ENCODE measurements at places on chromosomes 11 and 22.
A peak's percentile ranks its signal among the peaks of the same experiment; 100 is the strongest.

DNA sequence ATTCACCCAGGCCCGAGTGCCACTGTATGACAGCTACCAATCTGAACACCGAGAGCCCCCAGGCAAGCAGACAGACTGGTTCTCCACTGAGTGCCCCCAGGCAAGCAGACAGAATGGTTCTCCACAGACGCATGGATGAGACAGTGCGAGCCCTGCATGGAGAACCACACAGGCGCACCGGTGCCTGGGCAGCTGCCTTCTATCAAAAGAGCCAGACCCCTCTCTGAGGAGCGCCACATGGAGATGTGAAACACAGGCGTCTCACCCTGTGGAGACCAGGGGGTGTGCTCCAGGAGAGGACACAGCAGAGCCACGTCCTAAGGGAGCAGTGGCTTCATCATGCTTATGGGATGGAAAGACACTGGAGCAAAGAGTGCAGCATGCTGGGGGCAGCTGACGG is 94.5 kb upstream of the BID start:
- DNase-seq = no peak

- DNase-seq = no peak
Measured at GRCh38 chr11:123061403-123062157, at the start of gene HSPA8. Gene HSPA8, minus strand, starts transcription at chr11:123062136. Its CDS starts 812 bp downstream, at chr11:123061324.

- peak; percentile 14 for DNase-seq
Measured at GRCh38 chr11:2590131-2590964, 109.4 kb downstream of the KCNQ1OT1 start.

GRCh38 chr11:110126936-110127335 is 33.7 kb downstream of the ZC3H12C start:
- no peak for DNase-seq

DNA sequence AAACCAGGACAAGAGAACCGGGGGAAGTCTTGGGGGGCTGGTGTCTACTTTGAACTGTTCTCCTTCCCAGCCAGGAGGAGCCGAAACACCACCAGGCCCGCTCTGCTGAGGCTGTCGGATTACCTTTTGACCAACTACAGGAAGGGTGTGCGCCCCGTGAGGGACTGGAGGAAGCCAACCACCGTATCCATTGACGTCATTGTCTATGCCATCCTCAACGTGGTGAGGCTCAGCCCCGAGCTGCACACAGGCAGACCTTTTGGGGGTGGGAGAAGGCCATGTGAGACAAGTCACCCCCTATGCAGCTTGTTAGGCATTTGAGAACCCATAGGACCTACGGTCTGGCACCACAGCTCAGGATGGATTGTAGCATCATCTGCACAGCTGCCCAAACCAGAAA is 2.8 kb downstream of the HTR3A start:
- no peak for DNase-seq

DNA sequence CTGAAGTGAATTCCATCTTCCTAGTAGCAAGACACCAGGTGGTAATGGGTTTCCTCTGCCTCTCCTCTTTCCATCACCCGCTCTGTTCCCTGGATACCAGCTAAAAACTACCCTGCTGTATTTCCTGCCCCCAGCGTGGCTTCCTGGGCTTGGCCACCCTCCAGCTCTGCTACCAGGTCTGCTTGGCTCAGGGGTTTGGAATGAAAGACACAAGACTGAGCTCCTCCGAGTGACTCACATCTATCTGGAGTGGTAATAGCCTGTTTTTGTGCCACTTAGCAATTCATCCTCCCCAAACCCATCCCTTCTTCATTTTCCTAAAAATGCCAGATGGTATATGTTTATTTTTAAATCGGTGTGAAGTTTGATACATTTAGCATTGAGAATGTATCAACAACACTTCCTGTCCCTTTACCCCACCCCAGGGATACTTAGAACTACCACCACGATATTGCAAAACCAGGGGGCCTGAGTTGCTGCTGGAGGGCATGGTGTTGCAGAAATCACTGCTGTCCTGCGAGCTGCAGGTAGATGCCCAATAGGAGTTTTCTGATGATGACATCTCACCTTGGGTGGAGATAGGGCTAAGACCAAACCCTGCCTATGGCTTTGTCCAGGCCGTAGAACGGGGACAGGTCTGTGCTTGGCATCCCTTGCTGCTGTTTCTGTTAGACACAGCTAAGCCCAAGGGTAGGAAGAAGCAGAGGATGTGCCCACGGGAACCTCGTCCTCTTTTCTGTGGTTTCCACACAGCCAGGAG is 7.5 kb upstream of the MICAL3 start:
- no peak for DNase-seq

DNA sequence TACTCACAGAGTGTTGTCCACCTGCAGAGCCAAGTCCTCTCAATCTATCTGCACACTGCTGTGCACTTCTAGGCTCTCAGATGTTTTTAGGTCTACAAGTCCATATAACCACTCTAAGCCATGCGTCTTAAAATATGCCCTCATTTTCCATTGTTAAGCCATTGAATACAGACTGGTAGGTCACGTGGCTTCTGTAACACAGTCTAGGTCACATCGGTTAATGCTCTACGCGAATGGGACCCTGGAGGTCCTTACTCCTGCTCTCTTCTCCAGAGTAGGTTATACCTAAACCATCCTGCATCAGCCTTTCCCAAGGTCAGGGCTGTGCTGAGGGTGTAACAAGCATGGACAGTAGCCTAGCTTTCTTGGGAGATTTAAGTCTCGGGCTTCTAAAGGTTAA is 819 bp downstream of the JAML start:
- no peak for DNase-seq

- DNase-seq = no peak
Measured at GRCh38 chr11:115630214-115630613, 126.0 kb upstream of the CADM1 start.

GRCh38 chr11:91312541-91312940 is 912.1 kb upstream of the FAT3 start:
- no peak for DNase-seq

DNA sequence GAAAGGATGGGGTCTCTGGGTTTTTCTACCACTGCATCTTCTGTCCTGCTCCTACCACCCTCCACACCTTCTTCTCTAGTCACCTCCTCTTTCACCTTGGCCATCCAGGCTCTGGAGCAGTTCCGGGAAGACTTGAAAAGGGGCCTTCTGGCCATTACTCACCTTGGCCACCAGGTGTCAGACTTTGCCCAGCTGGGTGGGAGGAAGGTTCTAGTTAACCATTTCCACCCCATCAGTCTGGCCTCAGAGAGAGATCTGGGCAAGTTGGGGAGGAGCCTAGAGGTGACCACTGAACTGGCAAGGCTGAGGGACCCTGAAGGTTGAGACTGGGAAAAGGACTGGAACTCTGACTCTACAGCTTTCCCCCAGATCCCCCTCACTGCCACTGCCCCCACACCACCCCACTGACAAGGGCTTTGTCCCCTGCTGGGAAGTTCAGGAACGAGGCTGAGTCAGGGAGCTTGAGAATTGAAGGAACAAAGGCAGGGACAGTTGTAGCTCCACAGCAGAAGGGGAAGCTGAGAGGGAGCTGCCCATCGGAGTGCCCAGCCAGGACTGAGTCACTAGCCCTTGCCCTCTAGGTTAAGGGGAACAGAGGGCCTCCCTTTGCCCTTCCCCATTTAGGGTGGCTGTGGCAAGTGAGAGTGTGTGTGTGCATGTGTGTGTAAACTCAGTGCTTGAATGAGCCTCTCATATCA is 3.7 kb upstream of the POLD4 start:
- peak; percentile 71 for DNase-seq

- no peak for DNase-seq
Measured at GRCh38 chr11:114987186-114987760, 308.9 kb downstream of the NXPE2 start.

GRCh38 chr22:44879301-44879680 is 126.9 kb downstream of the ARHGAP8 start:
- no peak for DNase-seq

GRCh38 chr22:43203471-43203981 is 16.6 kb upstream of the TTLL12 start:
- DNase-seq = no peak

DNA sequence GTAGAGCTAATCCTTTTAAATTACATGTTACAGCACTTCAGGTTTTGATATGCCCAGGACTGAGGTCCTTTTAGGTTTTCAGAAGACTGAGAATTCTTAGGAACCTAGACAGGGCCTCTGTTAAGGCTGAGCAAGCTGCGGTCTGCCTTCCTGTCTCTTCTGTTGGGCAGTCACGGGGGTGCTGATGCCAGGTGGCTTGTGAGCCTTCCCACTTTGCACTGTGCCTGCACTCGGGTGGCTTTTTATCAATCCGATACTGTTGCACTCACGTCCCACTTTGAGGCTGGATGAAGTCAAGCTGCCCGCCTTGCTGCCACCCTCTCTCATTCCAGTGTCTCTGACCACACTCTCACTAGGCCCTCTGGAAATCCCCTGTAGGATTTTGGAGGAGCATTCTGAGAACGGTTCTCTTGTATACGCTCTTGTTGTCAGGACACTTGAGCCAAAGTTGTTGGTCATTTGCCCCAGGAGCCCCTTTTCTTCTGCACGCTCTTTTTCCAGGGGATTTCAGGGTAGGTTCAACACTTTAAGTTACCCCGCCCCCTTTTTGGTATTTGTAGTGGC is 141.8 kb downstream of the TEAD1 start:
- DNase-seq = no peak

DNA sequence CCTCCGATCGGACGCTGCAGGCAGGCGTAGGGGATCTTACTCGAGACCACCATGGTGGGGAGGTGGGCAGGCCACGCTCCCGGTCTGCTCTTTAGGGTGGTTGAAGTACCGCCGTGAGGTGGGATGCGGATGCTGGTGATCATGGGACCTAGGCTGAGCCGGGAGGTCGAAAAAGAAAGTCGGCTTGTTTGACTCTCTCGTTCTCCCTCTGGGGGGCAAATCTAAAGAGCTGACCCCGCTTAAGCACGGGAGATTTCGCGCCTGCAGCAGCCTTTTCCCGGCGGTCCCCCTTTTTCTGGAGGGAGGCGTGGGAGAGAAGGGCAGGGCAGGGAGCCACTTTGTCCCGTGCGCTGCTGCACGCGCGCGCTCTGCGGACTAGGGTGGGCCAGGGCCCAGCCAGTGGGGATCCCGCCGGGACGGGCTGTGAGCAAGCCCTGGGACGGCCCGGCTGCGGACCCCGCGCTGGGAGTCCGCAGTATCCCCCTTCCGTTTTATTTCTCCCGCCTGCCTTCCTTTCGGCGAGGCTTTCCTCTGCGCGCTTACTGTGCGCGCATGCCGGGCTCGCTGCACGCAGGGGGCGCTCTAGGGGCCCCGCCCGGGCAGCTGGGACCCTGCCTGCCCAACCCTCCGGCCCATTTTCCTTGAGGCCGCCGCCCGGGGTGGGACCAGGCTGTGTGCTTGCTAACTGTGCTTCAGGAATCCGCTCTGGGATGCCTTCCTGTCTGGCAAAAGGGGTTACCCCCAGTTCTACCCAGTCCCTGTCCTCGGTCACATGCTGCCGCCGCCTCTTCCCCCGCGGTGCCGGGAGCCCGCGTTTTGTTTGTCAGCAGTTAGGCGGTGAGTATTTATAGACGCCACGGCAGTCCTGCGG is 81.0 kb downstream of the PRR5L start:
- DNase-seq = peak; percentile 36

GRCh38 chr11:22792497-22792896 is 37.1 kb downstream of the SVIP start:
- DNase-seq = no peak

DNA sequence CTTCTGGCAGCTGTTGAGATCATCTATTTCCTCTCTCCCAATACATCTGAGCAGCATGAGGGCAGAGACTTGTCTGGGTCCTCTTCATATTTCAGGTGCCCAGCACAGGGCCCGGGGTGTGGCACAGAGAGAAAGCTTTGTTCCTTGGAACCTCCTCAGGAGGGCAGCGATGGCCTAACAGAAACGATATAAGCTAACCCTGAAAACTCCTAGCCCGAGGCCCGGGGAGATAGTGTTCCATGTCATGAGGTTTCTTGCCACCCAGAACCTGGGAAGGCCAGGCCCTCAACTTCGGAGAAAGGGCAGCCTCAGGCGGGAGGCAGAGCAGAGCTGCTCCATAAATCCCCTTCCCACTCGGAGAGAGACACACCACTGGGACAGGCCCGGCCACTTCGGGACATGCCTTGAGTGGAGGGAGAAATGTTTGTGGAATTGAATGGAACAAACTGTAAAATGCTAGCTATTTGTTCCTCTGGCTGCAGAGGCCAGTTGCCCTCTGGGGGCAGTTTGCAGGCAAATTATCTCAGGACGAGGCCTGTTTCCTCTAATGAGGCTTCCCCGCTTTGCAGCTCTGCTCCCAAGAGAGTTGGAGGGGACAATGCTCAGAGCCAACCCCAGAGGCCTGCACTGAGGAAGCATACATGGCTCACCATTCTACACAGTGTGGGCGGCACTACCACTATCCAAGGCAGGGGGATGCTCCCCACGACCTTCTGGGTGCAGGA is 11.6 kb downstream of the ARRB1 start:
- no peak for DNase-seq
